ENCODE measurements at places on chromosomes 13 and 19.

DNA sequence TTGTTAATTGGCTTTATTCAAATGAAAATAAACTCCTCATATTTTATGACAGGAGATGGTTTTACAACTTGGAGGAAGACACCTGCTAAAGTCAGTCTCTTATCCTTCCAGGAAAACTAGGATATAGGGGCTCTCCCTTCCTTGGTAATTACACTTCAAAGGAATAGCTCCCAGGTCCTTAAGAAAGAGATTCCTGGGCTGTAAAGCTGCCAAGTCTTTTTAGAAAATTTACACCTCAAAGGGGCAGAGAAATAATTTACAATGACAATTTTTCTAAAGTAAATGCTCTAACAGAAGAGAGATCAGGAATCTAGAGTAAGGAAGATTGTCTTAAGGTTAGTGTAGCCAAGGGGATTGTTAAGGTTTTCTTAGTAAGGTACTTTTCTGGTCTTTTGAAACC, 1359.0 kb downstream of the OLFM4 start:
- DNase-seq, result no peak

GRCh38 chr19:33280351-33280921, 21.9 kb downstream of the CEBPA start:
- DNase-seq, result no peak

DNA sequence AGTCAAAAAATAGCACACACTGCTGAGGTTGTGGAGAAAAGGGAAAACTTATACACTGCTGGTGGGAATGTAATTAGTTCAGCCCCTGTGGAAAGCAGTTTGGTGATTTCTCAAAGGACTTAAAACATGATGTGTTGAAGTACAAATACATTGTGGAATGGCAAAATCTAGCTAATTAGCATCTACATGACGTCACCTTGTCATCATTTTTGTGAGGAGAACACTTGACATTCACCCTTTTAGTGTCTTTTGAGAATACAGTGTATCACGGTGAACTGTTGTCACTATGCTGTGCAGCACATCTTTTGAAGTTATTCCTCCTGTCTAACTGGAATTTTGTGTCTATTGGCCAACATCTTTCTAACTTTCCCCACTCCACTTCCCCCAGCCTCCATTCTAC, 5.6 kb downstream of the OR7A10 start:
- DNase-seq, result no peak

- no peak for DNase-seq
These were observed 396.6 kb upstream of the SPRY2 start for GRCh38 chr13:80737513-80737912.

DNA sequence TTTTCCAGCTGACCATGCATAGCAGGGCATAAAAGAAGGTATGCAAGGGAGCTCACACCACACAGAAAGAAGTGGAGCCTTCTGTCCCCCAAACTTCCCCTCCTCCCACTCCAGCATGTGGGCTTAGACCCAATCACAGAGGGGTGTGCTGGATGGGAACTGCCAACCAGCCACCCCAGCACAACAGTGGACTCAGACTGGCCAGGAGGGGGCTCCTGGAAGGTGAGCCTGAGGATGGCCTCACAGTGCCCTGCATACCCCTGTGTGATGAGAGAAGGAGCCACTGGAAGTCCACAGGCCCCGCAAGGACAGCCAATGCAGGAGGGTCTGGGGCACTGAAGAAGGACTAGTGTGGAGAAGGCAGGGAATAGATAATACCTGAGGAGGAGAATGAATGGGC, 106.9 kb upstream of the SERP2 start:
- DNase-seq, result no peak

DNA sequence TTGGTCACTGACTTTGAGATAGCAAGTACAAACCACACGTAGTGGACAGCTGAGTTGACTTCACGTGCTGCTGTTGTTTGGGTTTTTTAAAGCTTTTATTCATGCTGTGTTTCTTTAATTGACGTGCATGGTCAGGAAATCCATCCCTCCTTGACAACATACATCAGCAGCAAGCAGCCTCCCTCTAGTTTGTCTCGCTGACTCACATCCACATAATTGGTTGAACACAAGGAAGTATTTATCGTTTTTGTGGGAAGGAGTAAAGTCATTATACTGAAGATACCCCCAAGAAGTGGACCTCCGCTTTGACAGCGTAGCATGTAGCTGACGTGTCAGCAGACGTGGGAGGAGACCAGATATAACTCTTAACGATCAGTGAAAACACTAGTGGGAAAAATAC, 355.8 kb downstream of the MYO16 start:
- no peak for DNase-seq
